ENCODE measurements at places on chromosomes 6 and 20.

- DNase-seq, result no peak
These were observed 34.8 kb downstream of the MDFI start for GRCh38 chr6:41672816-41673703.

DNA sequence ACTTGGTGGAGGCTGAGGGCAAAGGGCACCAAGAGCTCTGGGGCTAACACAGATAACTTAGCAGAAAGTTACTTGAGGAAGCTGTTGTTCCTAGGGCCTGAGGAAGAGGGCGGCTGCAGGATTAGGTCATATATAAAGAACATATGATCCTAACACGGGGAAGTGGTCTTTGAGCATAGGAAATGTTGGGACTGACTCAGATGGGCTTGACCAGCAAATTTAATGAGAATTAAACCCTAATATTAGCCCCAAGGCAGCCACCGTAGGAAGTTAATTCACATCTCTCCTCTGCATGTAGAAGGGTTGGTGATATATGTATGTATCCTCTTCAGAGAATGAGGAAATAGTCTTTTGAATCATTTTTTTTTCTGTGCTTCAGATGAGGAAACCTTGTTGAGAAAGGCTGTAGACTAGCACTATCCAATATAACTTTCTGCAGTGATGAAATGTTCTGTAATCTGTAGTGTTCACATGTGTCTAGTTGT is 9.2 kb upstream of the ZBTB9 start:
- no peak for DNase-seq

- no peak for DNase-seq
These were observed 131.4 kb downstream of the BMP2 start for GRCh38 chr20:6898928-6899327.

GRCh38 chr20:44761423-44761822 is 15.8 kb downstream of the KCNK15 start:
- DNase-seq, result no peak

DNA sequence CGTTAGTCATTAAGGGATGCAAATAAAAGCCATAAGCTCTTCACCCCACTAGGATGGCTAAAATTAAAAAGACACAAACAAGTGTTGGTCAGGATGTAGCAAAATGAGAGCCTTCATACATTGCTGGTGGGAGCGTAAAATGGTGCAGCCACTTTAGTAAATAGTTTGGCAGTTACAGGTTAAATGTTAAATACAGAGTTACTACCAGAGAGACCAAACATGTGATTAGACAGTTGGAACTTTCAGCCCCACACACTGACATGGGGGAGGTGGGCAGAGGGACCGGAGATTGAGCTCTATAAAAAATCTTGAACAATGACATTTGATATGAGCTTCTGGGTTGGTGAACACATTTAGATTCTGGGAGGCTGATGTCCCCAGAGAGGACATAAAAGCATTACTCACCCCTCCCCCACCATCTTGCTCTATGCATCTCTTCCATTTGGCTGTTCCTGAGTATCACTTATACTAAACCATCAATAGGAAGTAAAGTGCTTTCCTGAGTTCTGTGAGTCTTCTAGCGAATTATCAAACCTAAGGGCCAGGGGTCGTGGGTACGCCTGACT is 20.4 kb upstream of the ZNF318 start:
- DNase-seq, result no peak

DNA sequence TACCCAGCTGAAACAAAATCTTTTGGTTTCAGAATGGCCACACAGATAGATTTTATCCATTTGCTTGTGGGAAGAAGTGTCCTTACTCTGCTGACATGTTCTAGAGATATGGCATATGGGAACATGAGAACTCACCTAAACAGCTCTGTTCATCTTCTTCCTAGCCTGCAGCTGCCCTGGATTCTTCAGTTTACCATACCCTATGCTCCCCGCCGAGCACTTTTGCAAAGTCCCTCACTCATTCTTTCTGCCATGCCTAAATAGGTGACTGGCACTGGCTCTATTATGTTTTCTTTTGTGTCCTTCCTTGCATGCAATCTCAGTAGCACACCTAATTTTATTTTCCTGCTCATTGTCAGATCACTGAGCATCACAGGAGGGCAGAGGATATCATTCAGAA is 293.7 kb upstream of the RSPO3 start:
- DNase-seq, result no peak

DNA sequence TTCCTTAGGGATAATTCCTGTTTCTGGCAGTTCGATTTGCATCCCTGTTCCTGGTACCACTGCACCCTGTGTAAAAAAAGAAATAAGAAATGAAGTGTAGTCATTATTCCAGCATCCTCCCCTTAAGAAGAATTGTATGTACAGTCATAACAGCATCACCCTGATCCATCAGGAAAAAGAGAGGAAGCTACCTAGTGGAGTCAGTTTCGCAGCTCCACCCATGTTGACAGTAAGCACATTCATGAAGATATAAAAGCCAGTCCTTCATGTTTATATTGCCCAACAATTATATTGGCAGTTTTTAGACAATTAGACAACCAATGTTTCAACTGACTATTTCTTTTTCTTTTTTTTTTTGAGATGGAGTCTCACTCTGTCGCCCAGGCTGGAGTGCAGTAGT is 21.2 kb upstream of the HLA-G start:
- no peak for DNase-seq

DNA sequence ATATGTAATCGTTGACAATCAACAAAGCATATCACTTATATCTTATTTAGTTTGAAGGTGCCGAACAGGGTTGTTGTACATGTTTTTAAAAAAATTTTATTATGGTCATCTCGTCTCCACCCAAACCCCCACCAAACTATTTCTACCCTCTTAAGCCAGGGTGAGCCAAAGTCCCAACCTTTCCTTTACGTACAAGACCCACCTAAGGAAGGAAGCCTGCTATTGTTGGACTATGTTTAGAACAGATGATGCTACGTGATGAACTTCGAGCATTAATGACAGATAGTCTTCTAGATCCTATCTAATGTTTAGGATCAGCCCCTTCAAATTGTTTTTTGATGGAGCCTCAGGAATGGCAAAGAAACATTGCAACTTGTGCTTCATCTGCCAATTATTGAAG is 44.4 kb downstream of the CLIC5 start:
- DNase-seq, result no peak

DNA sequence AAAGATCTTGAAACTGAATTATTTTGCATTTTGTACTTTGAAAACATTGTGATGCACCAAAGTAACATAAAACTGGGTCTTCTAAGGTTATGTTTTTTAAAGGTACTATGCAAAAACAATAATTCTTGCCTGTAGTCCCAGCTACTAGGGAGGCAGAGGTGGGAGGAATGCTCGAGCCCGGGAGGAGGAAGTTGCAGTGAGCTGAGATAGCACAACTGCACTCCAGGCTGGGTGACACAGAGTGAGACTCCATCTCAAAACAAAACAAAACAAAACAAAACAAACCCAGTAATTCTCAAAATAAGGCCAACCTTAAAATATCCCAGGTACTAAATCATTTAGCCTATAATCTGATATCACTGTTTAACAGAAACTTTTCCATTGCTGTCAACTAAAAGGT is 269.6 kb downstream of the KHDC1L start:
- no peak for DNase-seq
